B cell (primary cell): ENCODE measurements at places on chromosomes 7 and 10. TPM values are rescaled to one million over a fixed set of nuclear protein-coding genes. Genes with fewer than 3 reads are reported as not detected.
A peak's percentile ranks its signal among the peaks of the same experiment; 100 is the strongest.

The CAV1 gene
- total RNA-seq, result 1.7 and 1.9 TPM in 2 replicates

The NPFFR1 gene
- not detected in 2 replicates for total RNA-seq

The PVRIG gene
- total RNA-seq, result 51.2 and 51.4 TPM in 2 replicates

The ADIRF gene
- not detected in 2 replicates for total RNA-seq

The GPR37 gene
- not detected in 2 replicates for total RNA-seq

DNA sequence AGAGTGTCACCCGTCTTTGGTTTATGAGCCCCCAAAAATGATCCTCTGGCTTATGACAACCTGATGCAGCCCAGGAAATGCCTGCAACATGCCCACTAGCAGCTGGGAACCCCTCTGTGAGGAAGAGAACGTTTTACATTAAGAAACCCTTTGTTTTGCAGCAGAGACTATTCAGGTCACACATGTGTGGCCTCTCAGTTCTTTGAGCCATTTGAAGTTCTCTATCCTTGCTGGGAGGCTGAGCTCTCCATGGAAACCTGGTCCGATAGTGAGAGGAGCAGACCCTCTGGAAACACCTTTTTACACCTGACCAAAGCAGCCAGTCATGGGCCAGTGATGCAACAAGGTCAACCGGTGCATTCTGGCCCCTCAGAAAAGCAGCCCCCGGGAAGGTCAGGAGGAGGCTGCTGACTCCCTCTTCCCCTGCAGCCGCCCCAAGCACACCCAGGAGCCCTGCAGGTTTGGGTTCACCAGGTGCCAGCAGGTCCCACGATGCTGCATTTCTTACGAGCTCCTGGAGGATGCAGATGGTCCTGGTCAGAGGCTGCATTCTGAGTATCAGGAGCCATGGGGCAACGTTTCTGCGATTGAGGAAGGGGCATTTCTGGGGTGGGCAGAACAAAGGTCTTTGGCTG, 134.3 kb downstream of the ZMYND11 start:
- no peak for DNase-seq

DNA sequence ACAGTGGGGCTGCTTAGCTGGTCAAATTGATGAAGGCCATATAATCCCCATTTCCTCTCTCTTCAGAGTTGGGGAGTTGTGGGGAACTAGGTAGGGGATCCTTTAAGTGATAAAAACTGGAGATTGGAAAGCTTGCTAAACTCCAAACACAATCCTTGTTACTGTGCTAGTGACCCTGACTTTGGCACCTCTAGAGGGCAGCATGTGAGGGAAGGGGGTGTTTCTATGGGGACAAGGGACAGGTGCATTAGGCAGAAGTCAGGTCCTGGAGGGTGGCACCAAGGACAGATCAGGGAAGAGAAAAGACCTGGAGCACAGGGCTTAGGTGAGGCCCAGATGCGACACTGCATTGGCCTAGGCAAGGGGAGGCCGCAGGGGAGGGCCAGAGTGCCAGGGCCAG, 66.9 kb downstream of the CDHR3 start:
- no peak for DNase-seq

- DNase-seq, result peak; percentile 64
Observed at GRCh38 chr7:140232957-140233917, 56.5 kb upstream of the KDM7A start.

- DNase-seq, result no peak
Observed at GRCh38 chr7:116929021-116929420, 24.3 kb upstream of the ST7 start.

- no peak for DNase-seq
Observed at GRCh38 chr10:112159469-112159868, 24.1 kb downstream of the GPAM start.

DNA sequence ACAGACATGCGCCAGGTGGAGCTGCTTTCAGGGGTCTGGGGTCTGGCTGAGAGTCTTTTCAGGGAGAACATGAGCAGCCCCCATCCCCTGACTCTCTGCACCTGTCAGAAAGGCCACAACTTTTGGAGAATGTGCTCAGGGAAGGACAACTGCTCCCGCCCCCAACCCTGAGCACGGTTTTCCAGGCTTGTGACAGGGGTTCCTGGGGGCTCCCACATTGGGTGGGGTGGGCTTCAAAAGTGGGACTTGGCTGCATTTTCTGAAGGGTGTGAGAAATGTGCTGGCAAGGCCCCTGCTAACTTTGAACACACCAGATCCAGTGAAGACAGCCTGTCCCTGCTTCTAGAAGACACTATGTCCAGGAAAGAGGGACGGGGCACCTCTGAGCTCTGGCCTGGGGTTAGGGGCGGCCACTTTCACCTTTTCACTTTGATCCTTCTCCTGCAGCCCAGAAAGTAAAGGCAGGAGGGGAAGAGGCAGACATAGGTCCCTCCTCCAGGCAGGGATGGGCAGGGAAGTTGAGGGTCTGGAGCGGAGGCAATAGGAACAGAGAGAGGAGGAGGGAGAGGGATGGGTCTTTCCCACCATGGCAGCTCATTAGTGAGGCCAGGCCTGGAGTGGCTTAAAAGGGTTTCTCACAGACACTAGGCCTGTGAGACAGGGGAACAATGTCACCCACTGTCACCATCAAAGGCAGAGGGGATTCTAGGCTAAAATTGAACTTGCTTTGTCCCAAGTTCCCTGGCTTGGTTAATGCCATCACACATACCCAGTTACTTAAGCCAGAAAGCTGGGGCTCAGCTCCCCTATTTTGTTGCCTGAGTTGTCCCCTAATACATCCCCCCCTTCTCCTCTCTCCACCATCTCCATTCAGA, 1.5 kb downstream of the KCP start:
- DNase-seq, result no peak

- DNase-seq, result no peak
Observed at GRCh38 chr7:42672339-42672999, 239.4 kb downstream of the C7orf25 start.

- DNase-seq, result no peak
Observed at GRCh38 chr7:127114742-127115265, 137.9 kb downstream of the GRM8 start.

DNA sequence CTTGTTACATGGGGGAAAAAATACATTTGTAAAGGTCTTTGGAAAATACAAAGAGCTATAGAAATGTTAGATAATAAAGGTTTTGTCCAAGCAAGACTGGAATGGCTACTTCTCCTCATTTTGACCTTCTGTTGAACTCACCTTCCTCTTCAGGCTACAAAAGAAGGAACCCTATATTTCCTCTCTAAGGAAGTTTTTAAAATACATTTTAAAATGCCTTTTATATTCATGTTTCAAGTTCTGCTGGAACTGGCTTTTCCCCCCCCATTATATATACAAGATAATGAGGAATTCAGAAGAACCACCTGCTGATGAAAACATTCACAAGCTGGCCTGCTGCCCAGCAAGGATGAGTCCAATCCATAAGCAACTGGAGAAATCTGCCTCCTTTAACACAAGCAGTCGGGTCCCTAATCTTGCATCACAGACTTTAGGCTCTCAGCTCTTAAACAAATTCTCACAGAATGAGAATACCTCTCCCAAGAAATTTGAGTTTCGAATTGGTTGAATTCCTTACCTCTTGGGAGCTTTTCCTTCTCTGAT, 44.6 kb downstream of the MTERF1 start:
- no peak for DNase-seq

DNA sequence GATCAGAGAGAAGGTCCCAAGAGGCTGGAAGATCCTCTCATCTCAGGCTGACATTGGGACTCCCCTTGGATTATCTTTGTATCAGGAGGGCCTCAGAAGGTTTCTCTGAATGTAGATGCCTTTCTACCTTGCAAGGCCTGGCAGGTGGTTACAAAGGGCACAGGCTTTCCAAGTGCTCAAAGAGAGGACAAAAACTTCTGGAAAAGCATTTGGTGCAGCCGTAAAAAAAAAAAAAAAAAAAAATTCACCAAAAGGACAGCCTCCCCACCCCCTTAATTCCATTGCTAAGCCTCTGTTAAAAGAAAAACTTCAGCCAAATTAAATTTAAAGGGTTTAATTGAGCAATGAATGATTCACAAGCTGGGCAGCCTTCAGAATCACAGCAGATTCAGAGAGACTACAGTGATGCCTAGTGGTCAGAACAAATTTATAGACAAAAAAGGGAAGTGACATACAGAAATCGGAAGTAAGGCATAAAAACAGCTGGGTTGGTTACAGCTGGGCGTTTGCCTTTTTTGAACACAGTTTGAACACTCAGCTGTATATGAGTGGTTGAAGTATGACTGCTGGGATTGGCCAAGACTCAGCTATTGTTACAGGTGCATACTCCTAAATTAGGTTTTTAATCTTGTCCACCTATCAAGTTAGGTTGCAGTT, 42.5 kb upstream of the LRGUK start:
- DNase-seq, result peak; percentile 49

GRCh38 chr7:192701-193480, 520 bp downstream of the FAM20C start:
- DNase-seq, result peak; percentile 27

GRCh38 chr10:63206997-63207811, 74.1 kb downstream of the NRBF2 start:
- no peak for DNase-seq
